ENCODE measurements at places on chromosomes 6 and 20.

DNA sequence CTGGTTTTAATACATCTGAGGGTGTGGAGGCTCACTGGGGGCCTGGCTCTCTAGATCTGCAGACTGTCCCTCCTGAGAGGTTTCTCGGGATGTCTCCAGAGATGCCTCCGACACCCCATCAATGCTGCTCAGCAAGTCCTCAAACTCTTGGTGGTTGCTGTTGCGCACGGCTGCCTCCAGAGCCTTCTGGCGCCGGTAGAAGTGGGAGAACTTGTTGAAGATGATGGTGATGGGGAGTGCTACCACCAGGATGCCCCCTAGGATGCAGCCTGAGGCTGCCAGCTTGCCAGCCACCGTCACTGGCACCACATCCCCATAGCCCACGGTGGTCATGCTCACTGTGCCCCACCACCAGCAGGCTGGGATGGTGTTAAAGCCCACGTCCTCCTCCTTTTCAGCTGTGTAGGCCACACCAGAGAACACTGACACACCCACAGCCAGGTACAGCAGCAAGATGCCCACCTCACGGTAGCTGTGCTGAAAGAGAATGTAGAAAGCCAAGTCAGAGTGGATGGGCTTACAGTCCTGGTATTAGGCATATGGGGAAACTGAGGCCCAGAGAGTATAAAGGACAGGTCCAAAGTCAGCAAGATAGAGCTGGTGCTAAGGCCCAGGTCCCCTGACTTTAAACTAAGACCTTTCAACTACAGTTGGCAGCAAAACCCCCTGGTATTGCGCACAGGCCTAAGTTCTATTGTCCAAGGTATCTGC, 5.9 kb downstream of the KCNS1 start:
- DNase-seq, result no peak

GRCh38 chr6:89258912-89259311, 41.8 kb upstream of the GABRR1 start:
- DNase-seq, result no peak

DNA sequence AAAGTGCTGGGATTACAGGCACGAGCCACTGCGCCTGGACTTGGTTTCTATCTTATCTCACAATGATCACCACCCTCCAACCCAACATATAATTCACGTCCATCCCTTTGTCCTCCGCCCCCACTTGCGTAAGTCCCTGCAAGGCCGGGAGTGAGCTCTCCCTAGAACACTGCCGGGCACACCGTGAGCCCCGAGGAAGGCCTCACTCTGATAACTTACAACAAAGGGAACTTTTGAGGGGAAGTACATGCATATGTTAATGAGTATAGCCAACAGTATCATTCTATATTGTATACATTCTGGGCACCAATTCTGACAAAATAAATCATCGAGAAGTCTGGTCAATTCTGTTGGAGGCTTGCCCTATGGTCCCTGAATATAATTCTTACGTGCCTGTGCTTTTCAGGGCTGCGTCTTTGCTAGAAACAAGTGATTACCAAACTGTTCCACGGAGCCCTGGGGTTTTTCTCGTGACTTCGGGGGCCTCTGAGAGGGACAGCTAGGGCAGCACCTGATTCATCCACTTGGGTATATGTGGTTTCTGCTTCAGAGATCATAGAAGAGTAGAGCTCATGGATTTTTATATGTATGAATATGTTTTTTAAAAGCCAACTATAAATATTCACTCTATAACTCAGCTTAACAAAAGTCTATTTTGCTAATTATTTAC, 469.8 kb upstream of the AGPAT4 start:
- no peak for DNase-seq

- DNase-seq, result no peak
Observed at GRCh38 chr6:149061930-149062329, 255.6 kb upstream of the TAB2 start.

DNA sequence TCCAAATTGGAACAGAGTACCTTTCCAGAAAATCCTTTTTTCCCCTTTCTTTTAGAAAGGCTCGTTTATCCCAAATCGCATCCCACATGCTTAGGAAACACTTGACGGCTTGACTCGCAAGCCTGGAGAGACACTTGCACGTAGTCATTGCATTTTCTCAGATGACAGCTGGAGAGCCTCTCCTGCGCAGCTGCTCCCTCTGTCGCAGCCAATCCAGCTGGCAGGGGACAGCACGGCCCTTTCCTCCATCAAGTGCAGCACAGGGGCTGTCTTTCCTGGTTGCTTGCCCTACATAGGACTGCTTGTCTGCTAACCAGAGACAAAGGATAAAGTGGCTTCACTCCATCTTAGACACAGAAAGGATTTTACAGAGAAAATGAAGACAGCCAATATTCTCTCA, 77.6 kb upstream of the RGS17 start:
- no peak for DNase-seq

DNA sequence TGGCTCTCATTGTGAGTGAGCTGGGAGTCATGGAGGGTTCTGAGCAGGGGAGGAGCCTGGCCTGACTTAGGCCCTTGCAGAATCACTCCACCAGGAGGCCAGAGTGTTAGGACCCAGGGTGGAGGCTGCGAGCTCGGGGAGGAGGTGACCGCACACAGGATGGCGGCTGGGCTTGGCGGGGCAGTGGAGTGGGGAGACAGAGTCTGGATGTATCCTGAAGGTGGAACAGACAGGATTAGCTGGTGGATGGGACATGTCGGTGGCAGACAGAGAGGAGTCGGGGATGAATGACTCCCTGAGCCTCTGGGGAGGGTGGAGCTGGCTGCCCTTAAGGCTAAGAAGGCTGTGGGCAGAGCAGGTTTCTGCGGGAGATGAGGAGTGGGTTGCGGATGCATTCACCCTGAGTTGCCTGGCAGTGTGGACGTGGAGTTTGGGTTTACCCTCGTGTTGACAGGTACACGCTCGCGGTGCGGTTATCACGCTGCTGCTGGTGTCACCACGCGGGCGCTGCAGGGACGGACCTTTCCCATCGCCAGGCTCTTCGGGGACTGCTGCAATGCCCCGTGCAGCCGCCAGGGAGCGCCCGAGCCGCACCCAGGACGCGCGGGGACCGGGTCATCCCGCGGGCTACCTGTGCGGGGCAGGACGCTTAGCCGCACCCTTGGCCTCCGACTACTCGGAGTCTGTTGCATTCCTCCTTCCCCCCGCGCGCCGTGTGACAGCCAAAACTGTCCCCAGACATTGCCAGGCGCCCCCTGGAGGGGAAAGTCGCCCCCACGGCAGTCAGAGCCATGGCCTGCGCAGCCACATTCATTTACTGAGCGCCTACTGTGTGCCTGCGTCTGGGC, 43.0 kb upstream of the PTGIS start:
- DNase-seq, result no peak

- no peak for DNase-seq
Observed at GRCh38 chr6:83873869-83874268, 14.4 kb downstream of the CYB5R4 start.

DNA sequence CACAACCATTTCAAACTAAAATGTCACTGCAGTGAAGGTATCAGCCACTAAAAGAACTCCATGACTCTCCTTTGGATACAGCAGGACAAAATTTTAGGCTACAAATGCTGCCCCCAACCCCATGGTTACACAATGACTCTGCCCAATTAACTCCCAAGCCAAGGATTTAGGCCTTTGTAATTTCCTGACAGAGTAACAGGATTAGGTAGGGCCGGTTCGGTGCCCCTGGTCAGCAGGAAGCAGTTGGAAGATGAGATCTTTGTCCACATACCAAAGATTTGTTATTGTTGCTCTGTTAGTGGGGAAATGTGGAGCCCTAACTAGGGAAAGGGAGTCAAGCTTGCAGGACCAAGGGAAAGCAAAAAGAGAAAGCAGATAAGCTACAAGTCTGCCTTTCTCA, 26.7 kb upstream of the RIPK1 start:
- no peak for DNase-seq

DNA sequence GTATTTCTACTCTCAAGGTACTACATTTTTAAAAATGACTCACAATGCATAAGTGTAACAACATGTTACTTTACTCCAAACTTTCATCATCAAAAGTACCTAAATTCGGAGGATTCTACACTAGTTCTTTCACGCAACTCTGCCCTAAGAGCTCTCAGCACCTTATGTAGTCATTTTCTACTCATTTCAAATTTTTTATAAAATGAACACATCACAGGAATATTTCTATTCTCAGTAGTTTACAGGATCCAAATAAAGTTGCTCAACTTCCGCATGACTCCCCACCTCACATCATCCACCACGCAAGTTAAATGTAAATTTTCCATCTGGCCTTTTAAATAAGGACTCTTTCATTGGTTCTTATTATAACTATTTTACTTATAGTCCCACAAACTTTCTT, 344.9 kb upstream of the MANEA start:
- DNase-seq, result no peak

GRCh38 chr6:143253586-143253985, 192.9 kb downstream of the AIG1 start:
- no peak for DNase-seq

GRCh38 chr20:33028875-33029274, 2.6 kb upstream of the BPIFB6 start:
- DNase-seq, result no peak

GRCh38 chr6:142947714-142948480, 2.9 kb upstream of the HIVEP2 start:
- DNase-seq, result no peak

DNA sequence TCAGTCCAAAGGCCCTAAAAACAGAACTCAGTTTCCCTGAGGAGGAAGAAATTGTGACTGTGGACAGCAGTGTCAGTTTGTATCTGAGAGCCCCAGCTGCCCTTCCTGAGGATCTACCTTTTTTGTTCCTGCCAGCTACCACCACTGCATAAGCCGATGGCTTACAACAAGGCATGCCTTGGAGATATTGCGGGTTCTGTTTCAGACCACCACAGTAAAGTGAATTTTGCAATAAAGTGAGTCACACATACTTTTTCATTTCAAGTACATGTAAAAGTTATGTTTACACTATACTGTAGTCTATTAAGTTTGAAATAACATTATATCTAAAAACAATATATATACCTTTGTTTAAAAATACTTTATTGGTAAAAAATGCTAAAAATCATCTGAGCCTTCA, 9.6 kb upstream of the CST3 start:
- no peak for DNase-seq

DNA sequence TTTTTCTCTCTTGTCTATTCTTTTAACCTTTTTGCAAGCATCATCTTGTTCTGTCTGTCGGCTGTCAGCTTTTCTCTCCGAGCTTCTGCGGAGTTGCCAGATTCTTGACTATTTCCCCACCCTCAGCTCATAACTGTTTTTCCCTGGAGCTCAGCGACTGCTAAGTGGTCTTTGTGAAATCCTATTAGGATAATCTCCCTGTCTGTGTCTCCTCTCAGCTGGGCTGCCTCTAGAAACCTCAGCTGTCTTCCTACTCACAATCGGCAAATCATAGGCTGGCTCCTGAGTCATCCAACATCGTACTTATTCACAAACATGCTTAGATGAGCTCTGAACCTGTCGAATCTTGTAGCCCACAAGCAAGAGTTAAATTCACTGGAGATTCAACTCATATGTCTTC, 332.3 kb downstream of the PTPRT start:
- no peak for DNase-seq

DNA sequence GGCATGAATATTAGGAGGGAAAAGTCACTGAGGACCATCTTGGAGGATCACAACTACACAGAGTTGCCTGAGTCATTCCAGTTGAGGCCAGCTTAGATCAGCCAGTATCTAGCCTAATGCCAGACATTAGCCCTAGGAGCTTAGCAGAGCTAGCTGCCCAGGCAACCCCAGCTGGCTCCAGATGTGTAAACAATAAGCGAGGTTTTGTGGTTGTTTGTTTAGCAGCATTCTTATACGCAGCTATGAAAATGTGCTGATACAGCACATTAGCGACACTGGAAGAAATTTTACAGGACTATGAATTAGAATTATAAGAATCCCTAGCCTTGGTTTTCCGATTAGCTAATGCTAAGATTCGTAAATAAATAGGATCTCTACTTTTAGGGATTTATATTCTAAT, 59.3 kb downstream of the BTBD3 start:
- DNase-seq, result no peak

DNA sequence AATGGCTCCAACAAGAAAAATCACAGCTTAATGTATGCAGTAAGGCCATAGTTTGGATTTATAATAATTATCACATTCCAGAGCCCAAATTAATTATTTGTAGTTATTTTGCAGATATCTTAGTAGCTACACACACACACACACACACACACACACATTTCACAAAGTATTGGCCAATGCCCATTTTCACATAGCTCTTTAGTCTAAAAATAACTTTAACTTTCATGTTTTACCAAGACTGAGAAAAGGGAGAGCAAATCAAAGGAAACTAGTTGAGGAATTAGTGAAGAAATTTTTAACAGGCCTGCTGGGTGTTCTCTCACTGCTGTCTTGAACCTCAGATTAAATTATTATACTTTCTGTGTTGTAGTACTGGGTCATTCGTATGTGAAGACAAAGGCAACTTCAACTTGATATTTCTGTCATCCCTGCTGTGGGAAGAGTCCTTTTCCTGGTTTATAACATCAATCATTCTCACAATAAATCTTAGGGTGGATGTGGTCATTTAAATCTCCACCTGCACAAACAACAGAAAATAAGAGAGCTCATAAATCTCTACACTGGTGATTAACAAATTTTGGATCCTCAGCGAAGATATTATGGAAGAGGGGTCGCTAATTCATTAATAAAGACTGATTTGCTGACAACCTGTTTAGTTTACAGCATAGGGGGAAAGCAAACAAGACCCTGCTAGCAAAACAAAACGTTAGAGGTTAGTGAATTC, 1.6 kb upstream of the TCF21 start:
- no peak for DNase-seq

DNA sequence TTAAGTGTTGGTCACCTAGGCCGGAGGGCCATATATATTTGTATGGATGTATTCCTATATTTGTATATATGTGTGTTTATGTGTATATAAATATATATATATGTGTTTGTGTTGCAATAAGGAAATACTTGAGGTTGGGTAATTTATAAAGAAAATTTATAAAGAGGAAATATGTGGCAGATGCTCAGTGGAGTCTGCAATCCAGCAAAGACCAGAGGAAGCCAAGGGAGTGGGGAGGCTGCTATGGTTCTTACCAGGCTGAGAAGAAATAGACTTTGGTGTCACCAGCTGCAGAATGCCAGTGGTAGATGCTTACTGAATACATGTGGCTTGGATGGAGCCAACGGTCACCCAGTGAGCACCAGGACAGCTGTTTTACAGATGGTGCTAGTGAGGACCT, 97.4 kb upstream of the ELOVL5 start:
- no peak for DNase-seq

GRCh38 chr20:37911261-37911660, 8.3 kb downstream of the VSTM2L start:
- no peak for DNase-seq

DNA sequence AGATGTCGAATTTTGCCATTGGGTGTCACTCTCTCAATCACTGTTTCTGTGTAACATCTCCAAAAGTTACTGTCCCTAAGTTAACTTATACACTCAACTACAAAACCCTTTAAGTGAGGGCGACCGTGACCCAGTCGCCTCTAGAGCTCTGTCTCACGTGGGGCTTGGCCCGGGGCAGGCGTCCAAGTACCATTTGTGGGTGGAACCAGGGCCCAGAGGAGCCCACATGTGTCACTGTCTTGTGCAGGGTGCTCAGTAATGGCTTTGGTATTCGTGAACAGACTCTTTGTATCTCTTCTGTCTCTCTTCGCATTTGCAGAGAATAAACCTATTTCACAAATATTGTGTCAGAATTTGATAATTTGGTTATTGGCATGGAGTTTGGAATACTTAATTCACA, 109.9 kb upstream of the THBS2 start:
- peak; percentile 65 for DNase-seq

- no peak for DNase-seq
Observed at GRCh38 chr6:170181338-170181690, 109.6 kb downstream of the DLL1 start.
